Mucosa of gallbladder (tissue), 1 donor: ENCODE measurements at places on chromosomes 5 and 9.

- DNase-seq = no peak
These were observed 346.4 kb upstream of the RIOK2 start for GRCh38 chr5:97529354-97529985.

GRCh38 chr9:89731262-89732182, 126.7 kb downstream of the GADD45G start:
- DNase-seq = no peak

DNA sequence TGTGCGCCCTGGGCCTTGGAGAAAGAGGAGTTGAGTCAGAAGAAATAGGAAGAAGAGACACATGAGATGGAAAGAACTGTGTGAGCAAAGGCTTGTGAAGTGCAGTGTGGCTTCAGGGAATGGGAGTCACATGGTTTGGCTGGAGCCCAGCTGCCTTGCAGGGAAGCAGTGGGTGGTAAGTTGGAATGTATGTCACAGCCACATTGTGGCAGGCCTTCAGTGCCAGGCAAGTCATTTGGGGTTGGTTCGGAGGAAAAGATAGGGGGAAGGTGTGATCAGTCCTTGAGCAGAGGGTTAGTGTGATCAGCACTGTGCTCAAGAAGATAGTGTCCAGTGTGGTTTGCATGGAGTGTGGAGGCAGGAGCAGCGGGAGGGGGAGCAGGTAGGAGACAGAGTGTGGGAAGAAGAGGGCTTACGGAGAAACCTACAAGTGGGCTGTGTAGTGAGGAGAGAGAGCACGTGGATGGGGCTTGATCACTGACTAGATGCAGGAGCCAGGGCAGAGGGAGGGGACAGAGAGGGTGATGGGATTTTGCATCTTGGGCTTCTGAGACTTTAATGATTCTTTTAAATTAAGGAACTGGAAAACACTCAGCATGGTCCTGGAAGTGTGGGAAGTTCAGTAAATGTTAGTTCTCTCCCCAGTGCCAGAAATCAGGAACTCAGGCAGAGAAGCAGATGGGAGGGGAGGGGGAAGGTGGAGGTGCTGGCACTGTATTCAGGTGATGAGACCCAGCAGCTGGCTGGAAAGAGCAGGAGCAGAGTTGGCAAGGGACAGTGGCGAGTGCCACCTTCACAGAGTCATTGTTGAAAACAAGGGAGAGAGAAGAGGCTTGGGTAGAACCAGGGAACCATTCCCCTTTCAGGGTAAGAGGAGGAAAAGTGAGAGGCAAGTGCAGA, 46.6 kb downstream of the ARHGAP26 start:
- DNase-seq = peak; percentile 61

DNA sequence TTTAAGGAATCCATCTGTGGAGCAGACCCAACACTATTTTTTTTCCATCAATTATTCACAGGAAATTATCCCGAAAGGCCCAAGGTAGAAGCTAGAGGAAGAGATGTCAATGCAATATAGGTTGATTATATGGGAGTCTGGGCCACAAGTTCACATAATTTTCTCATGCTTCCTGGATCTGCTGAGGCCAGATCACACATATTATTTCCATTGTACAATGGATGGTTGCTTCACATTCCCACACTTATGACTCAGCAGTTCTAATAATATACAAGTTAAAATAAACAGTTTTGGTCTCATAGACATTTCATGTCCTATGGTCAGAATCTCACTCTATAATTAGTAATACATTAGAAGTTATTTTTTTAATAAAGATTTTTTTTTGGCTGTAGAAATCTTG, 66.0 kb upstream of the PTPRD start:
- DNase-seq = no peak

- peak; percentile 69 for DNase-seq
These were observed 6.8 kb downstream of the NDST1 start for GRCh38 chr5:150514708-150515211.

- no peak for DNase-seq
These were observed 55.8 kb upstream of the CPEB4 start for GRCh38 chr5:173832386-173832785.

- no peak for DNase-seq
These were observed 34.8 kb downstream of the BOD1 start for GRCh38 chr5:173581408-173582215.
